ENCODE measurements at places on chromosomes 12 and 14. TPM values are rescaled to one million over a fixed set of nuclear protein-coding genes. Genes with fewer than 3 reads are reported as not detected.

The RNU6-8 gene
- total RNA-seq = not detected

The P2RX2 gene
- total RNA-seq = 1.4 TPM

The SSPN gene
- 52.4 TPM for total RNA-seq

The SMOC1 gene
- 0.71 TPM for total RNA-seq

The HHIPL1 gene
- 4.3 TPM for total RNA-seq

Measured in sigmoid colon (tissue), 7 donors.